ENCODE measurements at places on chromosomes 5 and 9.

DNA sequence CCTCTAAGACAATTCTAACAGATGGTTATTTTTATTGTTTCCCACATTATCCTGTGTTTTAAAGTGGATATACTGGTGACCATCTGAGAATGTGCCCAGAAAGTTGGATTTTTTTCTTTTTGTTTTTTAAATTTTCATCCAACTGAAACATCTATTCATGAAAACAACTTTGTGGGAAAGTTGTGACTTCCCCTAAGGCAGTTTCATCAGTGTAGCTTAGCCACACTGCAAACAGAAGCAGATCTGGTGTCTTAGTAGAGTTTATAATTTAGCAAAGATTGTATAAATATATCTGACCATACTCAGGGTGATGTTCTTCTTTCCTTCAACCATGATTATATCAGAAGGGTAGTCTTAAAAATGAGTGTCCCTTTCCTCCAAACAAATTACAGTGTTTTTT is 1241.3 kb downstream of the MAT2B start:
- DNase-seq, result no peak

GRCh38 chr9:21455320-21455719 is 15.1 kb downstream of the IFNA1 start:
- peak; percentile 59 for DNase-seq

- DNase-seq, result no peak
These were observed 61.8 kb downstream of the CHSY3 start for GRCh38 chr5:129966071-129966470.

DNA sequence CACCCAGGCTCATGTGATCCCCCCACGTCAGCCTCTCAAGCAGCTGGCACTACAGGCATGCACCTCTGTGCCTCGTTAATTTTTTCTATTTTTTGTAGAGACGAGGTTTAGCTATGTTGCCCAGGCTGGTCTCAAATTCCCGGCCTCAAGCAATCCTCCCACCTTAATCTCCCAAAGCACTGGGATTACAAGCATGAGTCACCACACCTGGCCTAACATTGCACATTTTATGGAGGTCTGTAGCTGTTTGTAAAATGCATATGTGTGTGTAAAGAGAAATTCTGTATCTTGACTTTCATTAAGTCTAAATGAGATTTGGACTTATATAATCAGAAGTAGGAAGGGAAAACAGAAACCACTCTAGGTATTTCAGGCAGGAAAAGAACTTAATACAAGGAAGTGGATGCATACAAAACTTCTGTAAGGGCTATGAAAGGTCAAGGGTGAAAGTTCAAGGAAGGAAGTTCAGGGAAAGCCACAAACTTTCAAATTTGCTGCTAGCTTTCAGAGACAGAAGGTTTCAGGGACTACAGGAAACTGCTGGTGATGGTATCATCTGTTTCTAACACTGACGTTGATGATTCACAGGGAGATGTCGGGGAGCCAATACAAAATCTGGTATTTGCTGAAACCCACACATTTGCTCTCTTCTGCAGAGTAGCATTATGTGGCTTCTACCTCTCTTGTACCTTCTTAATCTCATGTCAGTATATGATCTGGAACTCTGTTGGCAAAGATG is 209.4 kb downstream of the PIK3R1 start:
- peak; percentile 73 for DNase-seq

- no peak for DNase-seq
These were observed 79.5 kb downstream of the RIC1 start for GRCh38 chr9:5708414-5708813.

- DNase-seq, result no peak
These were observed 104.3 kb downstream of the GRIA1 start for GRCh38 chr5:153594785-153595184.

DNA sequence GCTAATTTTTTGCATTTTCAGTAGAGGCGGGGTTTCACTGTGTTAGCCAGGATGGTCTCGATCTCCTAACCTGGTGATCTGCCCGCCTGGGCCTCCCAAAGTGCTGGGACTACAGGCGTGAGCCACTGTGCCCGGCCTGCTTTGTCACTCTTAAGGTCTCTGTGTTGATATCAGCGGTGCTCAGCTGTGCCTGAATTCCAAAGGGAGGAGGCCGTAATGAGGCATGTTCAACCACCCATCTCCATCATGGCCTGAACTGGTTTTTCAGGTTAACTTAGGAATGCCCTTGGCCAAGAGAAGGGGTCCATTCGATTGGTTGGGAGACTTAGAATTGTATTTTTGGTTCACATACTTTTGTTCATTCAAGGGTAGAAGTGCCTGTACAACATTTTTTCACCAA is 22.0 kb downstream of the HSD17B3 start:
- DNase-seq, result no peak

- DNase-seq, result no peak
These were observed 24.5 kb upstream of the UBE2QL1 start for GRCh38 chr5:6424110-6424659.

- DNase-seq, result peak; percentile 93
These were observed 69.7 kb downstream of the ABCA1 start for GRCh38 chr9:104858271-104858670.

GRCh38 chr9:133960568-133961129 is 31.5 kb downstream of the VAV2 start:
- no peak for DNase-seq

DNA sequence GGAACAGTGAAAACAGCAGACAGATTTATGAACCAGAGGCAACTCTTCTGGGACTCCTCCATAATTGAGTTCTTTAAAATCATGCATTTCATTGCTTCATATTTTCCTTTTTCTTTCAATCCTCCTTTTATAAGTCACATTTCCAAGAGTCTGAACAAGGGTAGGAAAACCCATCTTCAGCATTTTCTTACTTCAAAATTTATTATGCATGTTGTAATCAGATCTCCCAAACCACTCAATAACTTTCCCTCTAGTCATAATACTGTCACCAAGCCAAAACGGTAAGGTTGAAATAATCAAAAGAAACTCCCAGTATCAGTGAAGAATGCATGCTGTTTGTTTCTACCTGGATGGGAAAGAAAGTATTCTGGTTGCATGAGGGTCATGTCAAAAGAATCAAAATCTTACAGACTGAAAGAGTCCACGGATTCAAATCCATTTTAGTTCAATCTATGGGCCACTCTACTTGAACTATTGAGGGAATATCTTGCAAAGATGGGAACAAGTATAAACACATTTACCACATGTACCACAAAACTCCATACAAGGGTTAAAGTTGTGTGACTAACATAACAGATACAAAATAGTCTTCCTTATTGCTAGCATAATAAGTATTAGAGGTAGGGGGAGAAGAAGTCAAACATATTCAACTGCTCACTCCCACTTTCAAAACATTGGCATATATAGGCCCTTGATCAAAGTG is 797.3 kb downstream of the MAT2B start:
- no peak for DNase-seq

DNA sequence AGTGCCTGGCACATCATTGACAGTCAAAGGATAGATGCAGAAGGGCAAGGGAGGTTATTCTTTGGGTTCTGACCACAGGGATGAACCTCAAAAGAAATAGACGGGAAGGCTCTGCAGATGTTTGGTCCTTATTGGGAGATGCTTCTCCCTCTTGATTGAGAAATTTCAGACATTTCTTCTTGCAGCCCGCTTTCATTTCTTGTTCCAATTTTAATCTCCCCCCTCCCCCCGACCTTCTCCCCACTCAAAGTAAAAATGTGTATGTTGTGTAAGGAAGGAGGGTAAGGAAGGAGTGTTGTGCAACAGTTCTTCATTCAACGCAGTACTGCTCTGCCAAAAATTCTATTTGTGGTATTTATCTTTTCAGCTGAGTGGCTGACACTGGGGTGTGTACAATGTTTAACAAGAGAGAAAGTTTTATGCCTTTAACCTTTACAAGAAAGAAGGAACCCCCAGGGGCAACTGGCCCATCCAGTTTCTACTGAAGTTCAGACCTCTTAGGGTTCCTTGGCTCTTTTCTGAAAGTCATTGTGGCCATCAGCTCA is 46.3 kb upstream of the TNFSF15 start:
- DNase-seq, result peak; percentile 70

GRCh38 chr5:144230806-144231205 is 60.1 kb downstream of the KCTD16 start:
- no peak for DNase-seq

DNA sequence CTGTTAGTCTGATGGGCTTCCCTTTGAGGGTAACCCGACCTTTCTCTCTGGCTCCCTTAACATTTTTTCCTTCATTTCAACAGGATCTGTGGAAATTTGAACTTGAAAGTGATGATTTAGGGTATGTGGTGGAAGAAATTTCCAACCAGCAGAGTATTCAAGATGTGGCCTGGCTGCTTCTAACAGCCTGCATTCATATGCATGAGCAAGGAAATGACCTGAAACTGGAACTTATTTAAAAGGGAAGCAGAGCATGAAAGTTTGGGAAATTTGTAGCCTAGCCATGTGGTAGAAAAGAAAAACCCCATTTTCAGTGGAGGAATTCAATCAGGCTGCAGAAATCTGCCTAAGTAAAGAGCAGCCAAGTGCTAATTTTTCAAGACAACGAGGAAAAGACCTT is 41.7 kb downstream of the UNC13B start:
- no peak for DNase-seq

- DNase-seq, result peak; percentile 16
These were observed 105.7 kb downstream of the LURAP1L start for GRCh38 chr9:12880406-12881015.

DNA sequence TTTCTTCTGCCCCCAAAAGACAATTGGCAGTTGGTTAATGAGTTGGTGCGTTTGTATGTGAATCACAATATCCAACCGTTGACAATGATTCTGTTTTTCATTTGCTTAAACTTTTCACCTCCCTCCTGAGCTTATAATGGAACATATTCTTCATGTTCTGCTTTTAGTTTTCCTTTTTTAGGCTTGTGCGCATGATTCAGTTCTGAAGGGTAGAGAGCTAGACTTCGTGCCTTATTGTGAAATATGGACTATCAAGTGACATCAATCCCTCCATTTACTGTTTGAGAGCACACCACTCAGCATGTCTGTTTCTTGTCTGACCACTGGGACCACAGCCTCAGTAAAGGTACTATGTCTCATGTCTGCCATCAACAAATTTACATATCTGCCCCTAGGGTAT is 30.5 kb upstream of the LPAR1 start:
- DNase-seq, result peak; percentile 42

DNA sequence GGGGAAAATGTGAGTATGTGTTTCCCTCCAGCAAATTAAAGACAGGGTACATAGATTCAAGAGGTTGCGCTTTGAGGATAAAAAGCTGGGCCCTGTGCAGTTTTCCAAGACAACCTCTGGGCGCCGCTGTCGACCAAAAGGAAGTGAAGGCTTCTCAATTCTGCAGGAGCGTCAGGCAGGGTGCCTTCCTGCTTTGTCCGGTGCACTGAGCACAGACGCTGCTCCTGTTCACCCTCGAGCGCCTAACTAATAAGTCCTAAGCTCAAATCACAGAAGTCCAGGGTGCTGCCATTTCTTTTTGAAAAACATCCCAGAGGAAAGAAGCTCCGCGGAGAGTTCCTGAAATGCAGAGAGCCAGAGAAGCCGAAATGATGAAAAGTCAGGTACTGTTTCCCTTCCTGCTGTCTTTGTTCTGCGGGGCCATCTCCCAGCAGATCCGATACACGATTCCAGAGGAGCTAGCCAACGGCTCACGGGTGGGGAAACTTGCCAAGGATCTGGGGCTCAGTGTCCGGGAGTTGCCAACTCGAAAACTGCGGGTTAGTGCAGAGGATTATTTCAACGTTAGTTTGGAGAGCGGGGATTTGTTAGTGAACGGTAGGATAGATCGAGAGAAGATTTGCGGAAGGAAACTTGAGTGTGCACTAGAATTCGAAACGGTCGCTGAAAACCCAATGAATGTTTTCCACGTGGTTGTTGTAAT is at the start of gene PCDHGB1:
Gene PCDHGB1 (plus strand): TSS at position 183 of the 703 bp plus-strand sequence. CDS start 162 bp downstream, at position 345.
- peak; percentile 36 for DNase-seq

DNA sequence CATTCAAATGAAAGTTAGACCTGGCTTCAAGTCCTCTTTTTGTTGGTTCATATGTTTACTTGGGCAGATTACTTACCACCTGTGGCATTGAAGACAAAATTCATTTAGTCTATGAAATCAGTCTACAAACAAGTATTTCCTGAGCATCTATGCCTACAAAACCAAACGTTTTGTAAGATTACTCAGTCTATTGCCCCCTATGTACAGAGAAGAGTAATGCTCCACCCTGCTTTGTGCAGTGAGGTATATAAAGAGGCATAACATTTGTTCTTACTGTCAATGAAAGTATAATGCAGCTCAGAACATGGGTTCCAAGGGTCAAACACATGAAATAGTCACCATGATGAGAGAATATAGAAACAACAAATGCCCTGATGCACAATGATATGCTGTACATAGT is 580.7 kb downstream of the KIF4B start:
- no peak for DNase-seq

- DNase-seq, result no peak
These were observed 29.0 kb upstream of the CCNJL start for GRCh38 chr5:160341309-160341870.

DNA sequence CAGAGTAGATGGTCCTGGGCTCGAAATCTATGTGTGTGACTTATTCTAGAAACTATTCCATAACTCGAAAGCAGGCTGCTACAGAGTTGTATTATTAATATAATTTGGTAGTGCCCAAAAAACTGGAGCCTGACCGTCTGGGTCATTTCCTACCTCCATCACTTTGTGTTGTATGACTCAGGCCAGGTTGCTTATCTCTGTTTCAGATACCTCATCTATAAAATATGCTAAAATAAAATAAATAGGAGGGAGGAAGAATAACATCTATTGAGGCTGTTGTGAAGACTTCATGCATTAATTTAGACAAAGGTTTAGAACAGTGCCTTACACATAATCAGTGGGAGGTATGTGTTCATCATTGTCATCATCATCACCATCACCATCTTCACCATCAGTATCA is 57.7 kb downstream of the PDE4D start:
- DNase-seq, result no peak

- DNase-seq, result no peak
These were observed 14.7 kb upstream of the ADAMTS19 start for GRCh38 chr5:129445379-129445778.

GRCh38 chr9:128887914-128888350 is 6.0 kb downstream of the LRRC8A start:
- peak; percentile 76 for DNase-seq

- no peak for DNase-seq
These were observed 52.2 kb upstream of the ABCA1 start for GRCh38 chr9:104980039-104980654.

DNA sequence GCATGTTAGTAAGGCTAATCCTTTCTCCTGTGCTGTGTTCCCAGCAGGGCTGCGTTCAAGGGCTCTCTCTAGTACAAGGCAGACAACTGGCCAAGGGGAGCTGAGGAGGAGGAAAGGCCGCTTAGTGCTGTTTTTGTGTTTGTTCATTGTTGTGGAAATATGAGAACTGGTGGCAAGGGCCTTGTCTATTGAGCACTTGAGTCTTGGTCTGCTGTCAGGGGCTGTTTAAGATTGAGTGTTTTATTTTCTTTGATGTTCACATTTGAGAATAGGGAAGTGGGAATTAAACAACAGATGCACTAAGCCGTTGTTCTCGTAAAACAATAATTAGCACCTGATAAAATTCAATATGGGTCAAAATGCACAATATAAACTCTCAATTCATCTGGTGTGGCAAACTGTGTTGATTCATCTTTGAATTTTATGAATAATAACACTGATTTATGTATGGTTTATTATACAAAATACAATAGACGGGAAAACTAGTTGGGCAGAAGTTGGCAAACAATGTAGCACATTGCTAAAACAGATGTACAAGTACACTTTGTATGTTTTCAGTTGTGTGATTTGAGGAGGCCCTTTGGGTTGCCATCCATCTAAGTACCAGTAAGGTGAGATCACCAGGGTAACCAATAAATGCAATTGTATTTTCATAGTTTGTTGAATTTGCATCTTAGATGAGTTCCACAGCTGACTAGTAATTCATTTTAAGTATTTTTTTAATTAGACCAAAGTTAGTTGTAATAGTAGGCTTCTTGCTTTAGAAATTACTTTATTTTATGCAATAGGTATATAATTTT is 97.6 kb upstream of the GRHPR start:
- DNase-seq, result no peak
